ENCODE measurements at places on chromosomes 2 and 18. TPM values are rescaled to one million over a fixed set of nuclear protein-coding genes. Genes with fewer than 3 reads are reported as not detected.
A peak's percentile ranks its signal among the peaks of the same experiment; 100 is the strongest.

GRCh38 chr2:69764286-69765095, 22.6 kb downstream of the ANXA4 start:
- DNase-seq, result no peak

- no peak for DNase-seq
Observed at GRCh38 chr2:162890690-162891311, 52.2 kb upstream of the KCNH7 start.

The NDUFS1 gene
- 94.4 TPM for total RNA-seq

DNA sequence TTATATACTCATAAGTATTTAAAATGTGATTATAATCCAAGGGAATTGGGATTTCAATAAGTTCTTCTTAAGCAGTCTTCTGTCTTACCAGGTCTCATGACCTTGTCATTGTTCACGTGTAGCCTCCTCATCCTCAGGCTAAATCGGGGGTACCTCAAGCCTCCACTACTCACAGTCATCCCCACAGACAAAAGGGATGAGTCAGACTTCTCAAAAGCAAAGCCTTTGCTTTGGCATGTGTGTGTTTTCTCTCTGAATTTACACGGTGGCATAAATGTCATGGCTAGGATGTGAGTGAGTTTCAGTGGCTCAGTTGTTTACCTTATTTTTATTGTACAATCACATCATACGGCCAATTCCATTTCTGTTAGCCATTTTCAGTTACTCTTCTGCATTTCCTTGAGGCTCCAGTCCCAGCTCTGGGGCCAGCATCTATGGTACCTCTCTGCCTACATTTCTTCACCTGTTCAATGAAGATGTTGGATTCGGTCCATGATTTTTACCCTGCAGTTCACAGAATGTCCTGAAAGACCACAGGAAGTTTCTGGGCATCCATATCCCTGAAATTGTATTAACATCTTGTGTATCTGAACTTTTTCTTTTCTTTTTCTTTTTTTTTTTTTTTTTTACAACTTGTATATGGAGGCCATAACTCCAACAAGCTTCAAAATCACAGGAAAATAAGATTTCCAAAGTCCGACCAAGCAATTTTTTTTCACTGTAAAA, 195.3 kb downstream of the FHOD3 start:
- DNase-seq, result no peak

DNA sequence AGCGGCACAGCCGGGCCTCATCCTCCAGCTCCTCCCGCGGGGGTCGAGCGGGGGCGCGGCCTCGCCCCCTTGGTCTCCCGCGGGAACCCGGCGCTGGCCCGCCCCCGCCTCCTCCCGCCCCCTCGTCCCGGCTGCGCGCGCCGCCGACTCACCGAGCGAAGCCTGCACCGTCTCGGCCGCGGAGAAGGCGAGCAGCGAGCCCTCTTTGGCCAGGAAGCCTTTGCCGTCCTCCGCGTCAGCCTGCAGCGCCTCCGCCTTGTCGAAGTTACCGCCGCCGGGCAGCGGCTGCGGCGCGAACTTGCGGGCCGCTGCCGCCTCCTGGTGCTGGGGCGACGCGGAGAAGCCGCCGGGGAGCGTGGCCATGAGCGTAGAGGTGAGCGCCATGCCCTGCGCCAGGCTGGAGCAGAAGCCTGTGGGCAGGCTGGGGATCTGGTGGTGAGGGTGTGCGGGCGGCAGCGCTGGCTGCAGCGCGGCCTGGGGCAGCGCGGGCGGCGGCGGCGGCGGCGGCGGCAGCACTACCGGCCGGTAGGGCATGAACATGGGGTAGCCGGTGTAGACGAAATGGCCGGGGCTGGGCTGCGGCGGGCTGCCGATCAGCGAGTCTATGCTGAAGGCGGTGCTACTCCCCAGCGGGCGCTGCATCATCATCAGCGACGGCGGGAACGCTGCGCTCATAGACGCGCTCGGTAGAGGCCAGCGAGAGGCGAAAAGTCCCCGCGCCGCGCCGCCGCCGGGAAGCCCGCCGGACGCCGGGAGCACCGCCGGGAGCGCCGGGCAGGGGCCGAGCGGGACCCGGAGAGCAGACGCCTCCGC, 683 bp downstream of the GBX2 start:
- DNase-seq, result no peak

DNA sequence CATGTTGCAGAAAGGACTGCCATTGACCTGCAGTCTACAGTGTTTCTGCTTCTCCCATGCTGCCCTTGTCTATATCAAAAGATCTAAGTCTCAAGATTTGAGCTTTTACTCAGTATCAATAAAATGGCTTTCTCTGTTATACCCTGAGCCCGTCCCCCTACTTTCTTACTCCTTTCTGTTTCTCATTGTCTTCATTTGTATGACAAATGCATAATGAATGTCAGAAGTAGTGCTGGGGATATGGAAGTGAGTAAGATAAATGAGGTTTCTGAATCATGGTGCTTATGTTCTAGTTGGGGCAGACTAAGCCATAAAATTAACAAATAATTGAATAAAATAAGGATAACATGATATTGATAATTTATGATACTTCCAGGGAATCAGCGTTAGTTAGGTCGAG, 128.6 kb downstream of the PARD3B start:
- no peak for DNase-seq

DNA sequence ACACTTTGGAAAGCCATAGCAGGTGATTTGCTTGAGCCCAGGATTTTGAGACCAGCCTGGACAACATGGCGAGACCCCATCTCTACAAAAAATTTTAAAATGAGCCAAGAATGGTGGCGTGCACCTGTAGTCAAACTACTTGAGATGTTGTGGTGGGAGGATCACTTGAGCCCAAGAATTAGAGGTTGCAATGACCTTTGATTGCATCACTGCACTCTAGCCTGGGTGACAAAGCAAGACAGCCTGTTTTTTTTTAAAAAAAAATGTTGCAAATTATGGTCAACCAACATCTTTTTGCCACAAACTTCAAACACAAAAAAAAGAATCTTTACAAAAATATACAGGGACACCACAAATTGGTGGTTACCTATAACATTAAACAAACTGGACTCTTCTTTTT, 40.3 kb downstream of the MEX3C start:
- DNase-seq, result no peak

The DARS1 gene
- total RNA-seq, result 83.6 TPM

The AMER3 gene
- total RNA-seq, result not detected

The CCDC74B gene
- 1.7 TPM for total RNA-seq

- DNase-seq, result no peak
Observed at GRCh38 chr2:231707625-231707926, 749 bp upstream of the PTMA start.

The ALMS1 gene
- 36.3 TPM for total RNA-seq

- no peak for DNase-seq
Observed at GRCh38 chr2:56325661-56326345, 142.0 kb downstream of the CCDC85A start.

The VWA3B gene
- 1.7 TPM for total RNA-seq

DNA sequence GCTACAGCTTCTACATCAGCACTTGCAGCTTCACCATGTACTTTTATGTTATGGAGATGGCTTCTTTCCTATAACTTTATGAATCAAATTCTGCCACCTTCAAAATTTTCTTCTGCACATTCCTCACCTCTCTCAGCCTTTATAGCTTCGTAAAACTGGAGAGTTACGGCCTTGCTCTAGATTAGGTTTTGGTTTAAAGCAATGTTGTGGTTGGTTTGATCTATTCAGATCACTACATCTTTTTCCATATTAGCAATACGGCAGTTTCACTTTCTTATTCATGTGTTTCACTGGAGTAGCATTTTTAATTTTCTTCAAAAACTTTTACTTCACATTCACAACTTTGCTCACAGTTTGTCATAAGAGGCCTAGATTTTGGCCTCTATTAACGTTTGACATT, 242.9 kb upstream of the GYPC start:
- DNase-seq, result no peak

The DTNA gene
- total RNA-seq, result 55.7 TPM

DNA sequence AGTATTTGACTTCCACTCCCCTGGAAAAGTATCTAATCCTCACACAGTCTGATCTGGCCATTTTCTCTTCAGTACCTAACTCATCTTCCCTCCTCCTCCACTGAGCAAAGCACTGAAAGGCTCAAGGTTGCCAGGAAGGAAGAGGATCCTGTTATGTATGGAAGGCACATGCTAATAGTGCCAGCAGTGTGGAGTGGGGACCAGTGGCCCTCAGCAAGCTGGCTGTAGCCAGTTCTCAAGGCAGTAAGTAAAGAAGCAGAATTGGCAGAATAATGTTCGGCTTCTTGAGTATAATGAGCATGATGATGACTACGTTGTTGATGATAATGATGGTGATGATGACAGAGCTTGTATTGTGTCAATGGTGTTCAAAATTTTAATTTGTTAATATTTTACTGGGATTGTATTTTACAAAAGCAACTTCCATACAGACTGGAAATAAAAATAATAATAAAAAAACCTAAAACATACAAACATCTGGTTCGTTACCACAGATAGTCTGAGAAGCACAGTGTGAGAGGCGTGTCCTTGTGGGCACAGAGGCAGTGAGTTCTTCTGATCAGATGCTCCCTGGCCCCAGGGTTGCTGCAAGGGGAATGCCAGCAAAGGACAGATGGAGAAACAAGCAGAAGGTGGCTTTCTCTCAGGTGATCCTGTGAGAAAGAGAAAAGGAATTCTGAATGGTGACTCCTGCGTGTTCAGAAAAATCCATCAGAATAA, 528.8 kb downstream of the CMPK2 start:
- no peak for DNase-seq

The CAPN14 gene
- total RNA-seq, result 0.62 TPM

GRCh38 chr2:105869341-105869740, 124.6 kb downstream of the NCK2 start:
- DNase-seq, result no peak

The FBXO41 gene
- total RNA-seq, result 6.6 TPM

DNA sequence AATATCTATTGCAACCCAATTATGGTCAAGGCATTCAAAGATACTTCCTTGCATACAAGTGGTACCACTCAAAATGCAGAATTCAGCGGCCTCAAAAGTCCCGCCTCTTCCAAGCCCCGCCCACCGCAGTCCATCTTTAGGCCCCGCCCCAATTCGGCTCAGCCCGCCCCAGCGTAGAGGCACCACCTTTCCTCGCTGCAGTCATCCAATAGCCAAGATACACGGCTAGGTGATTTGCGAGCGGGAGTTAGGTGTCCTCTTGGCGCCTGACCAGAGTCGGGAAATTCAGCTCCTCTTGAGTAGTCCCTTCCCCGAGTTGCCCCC, 431 bp upstream of the SEC11C start:
- DNase-seq, result peak; percentile 92

The MAL gene
- total RNA-seq, result 19.2 TPM

The SULT1C4 gene
- 3.4 TPM for total RNA-seq

GRCh38 chr2:216233281-216233995, 124.3 kb downstream of the XRCC5 start:
- DNase-seq, result no peak

The HOXD3 gene
- 28.2 TPM for total RNA-seq

GRCh38 chr2:85887566-85888019, 1.2 kb downstream of the ST3GAL5 start:
- DNase-seq, result peak; percentile 61

DNA sequence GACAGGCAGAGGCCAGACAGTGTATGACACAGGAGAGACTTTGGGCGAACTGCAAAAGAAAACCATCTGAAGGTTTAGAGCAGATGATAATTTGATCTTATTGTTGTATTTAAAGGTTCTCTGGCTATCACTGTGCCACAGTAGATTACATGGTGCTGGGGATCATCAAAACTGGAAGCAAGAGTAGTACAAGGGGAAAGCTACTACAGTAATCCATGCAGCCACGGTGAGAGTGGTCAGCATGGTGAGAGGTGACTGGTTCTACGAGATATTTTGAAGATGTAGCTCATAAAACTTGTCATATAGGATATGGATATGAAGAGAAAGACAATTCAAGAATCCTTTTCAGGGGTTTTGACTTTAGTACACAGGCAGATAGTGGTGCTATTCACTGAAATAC, 194.8 kb upstream of the GULP1 start:
- no peak for DNase-seq

- no peak for DNase-seq
Observed at GRCh38 chr18:44507729-44508325, 172.9 kb upstream of the SETBP1 start.

- DNase-seq, result no peak
Observed at GRCh38 chr2:173271825-173272224, 82.8 kb upstream of the CDCA7 start.

The FHOD3 gene
- 25.7 TPM for total RNA-seq

Data from ureter (tissue), 1 donor.